Activated T-helper 9 cell treated with anti-CD3 and anti-CD28 coated beads, Interleukin-2, amount 50 U/mL, for 16 hours (primary cell): ENCODE measurements at places on chromosomes 13 and 19.

DNA sequence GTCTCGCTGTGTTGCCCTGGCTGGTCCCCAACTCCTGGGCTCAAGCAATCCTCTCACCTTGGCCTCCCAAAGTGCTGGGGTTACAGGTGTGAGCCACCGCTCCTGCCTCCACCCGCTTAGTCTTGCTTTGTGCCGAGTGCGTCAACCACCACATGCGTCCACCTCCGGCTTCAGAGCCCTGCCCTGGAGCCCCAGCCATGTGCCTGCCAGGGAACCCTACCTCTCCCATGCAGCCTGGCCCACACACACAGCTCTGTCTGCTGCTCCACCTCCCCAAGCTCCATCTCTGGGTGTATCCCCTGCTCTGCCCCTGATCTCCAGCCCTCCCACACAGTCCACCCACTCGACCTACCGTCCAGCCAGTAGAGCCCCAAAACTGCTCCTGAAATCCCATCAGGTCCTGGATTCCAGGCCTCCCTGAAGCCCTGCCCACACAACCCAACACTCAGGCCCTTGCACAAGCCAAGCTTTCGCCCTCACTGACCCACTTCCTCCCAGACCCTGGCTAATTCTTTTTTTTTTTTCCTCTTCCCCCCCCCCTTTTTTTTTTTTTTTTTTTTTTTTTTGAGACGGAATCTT is 9.6 kb downstream of the CYP2F1 start:
- DNase-seq = no peak

GRCh38 chr19:1435378-1435989 is 2.7 kb upstream of the RPS15 start:
- DNase-seq = no peak

GRCh38 chr13:40384976-40385857 is 281.2 kb downstream of the FOXO1 start:
- DNase-seq = no peak

DNA sequence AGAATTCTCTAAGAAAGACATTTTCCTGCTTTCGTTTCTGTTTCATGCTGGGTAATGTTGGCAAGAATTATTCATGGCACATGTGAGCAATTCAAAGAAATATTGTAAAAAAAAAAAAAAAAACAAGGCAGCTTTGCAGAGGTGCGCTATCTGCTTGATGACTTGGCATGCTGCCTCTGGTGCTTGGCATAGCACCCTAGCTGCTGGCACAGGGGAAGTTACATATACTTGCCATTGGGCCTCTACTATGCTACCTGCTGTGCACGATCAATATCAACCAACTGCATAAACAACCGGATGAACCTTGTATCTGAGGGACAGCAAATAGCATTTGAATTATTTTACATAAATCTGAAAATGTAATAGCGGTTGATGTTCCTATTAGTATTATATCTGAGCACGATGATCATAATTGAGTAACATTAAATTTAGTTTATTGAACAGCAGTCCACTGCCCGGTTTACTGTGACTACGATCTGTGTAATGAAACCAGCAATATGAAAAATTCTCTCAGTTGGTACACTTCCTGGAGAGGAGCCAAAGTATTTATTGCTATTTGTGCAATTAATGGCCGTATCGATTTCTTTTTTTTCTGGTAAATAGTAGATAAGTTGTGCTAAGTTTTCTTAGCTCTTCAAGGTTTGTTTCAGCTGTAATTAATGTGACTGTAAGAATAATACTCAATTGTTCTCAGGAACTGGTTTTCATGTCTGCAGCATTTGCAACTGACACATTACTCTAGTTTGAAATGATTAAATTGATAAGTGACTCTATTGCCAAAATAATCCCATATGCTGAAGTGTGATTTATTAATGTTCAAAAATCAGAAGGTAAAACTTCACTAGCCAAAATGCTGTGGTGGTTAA is 717.3 kb downstream of the DACH1 start:
- no peak for DNase-seq

DNA sequence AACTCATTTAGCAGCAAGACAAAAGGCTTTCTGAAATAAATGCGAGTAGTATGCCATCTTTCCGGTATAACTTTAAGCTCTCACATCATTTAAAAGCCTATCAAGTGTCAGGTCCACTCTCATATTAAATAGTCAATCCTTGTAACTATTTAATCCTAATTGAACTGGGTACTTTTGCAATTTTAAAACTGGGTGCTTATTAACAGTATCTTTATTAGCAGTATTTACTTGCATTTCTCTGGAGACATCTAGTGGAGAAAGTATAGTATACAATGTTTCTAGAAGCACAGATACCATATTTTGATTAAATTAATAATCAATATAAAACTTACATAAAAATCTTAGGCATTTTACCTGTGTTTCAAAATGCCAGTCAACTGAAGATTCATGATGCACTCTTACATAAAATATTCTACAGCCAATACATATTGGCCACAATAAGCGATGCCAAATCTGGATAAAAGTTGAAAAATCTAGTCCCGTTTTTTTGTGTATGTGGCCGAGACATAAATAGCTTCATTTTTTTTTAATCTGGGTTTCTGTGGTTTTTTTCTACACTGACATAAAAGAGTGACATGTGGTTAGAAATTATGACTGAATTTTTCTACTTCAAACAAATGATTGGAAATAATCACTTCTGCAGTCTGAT is 4.3 kb upstream of the POSTN start:
- no peak for DNase-seq

DNA sequence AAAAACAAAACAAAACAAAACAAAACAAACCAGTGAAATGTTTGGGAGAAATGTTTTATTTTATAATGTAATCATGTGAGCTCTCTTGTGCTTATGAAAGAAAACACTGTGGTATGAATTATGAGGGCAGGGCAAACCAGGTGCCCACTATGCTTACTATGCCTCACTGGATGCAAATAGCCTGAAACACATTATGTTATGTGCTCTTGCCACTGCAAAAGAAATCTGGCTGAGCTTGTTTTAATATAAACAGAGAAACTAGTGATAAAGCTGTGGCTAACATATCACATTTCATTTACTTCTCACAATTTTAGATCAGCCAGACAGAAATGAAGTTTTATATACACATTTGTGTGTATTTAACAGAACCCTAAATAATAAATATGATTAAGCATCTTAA is 8.7 kb upstream of the NBEA start:
- DNase-seq = no peak

DNA sequence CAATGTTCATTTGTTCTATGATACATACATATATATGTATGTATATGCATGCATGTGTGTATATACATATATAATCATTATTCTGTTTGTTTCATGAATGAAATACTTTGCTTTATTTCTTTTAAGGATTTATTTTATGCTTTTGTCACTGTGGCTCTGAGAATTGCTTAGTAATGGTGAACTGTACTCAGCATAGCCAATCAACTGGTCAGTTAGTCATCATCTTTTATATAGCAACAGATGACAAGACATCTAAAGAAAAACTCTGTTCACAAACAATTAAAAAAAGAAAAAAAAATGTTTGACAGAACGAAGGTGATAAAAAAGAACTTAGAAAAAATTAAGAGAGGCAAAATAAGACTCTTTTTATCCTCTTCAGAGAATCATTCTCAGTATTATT is 1440.3 kb downstream of the PCDH9 start:
- no peak for DNase-seq

DNA sequence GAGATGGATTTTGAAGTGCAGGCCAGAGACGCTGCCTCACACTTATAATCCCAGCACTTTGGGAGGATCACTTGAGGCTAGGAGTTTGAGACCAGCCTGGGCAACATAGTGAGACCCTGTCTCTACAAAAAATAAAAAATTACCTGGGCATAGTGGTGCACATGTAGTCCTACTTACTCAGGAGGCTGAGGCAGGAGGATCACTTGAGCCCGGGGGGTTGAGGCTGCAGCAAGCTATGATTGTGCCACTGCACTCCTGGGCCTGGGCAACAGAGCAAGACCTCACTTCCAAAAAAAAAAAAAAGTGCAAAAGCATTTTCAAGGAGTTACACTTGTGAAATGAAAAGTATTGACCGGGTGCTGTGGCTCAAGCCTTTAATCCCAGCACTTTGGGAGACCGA is 27.6 kb upstream of the FBXO17 start:
- no peak for DNase-seq

- no peak for DNase-seq
Measured at GRCh38 chr19:1540365-1540925, 16.6 kb downstream of the PLK5 start.

DNA sequence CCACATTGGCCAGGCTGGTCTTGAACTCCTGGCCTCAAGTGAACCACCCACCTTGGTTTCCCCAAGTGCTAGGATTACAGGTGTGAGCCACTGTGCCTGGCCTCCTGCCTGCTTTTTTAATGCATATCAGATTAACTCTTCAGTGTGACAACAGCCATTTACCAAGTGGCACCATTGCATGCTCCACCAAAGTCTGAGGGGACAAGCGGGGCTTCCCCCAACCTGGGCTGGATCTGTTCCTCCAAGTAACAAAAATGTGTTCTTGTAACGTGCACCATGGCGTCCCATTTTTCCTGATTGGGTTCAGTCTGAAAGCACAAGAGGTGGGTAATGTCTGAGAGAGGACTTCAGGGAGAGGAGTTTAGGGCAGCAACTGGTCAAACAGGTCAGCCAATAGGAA is 77.8 kb downstream of the TEX29 start:
- DNase-seq = no peak

DNA sequence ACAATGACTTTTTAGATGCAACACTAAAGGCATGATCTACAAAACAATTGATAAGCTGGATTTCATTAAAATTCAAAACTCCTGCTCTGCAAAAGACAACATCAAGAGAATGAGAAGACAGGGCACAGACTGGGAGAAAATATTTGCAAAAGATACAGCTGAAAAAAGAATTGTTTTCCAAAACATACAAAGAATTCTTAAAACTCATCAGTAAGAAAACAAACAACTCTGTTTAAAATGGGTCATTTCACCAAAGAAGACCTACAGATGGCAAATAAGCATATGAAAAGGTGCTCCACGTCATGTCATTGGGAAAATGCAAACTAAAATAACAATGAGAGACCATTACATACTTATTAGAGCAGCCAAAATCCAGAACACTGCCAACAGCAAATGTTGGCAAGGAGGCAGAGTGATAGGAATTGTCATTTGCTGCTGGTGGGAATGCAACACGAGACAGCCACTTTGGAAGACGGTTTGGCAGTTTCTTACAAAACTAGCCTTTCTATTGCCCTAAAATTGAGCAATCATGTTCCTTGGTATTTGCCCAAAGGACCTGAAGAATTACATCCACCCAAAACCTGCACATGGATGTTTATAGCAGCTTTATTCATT is 39.2 kb downstream of the FLT1 start:
- no peak for DNase-seq

- DNase-seq = no peak
Measured at GRCh38 chr13:90329641-90330040, 1017.8 kb upstream of the MIR17HG start.

DNA sequence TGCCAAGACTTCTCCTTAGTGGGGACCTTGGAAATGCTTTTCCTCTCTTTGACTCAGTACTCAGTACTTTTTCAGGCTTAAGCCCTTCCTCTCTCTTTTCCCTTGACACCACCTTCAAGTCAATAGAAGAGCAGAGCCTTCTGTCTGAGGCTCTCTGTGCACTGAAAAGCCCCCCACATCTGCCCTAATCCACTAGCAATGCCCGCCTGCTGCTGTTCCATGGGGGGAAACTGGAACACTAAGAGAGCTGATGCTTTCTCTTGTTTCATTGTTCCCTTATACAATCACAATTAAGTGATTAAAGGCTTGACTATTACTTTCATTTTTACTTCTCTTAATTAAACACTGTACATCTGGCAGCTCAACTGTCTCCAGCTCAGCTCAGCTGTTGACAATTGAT is 254.5 kb downstream of the SLITRK6 start:
- no peak for DNase-seq
